GM23248 (cell line): ENCODE measurements at places on chromosomes 16 and 17. TPM values are rescaled to one million over a fixed set of nuclear protein-coding genes. Genes with fewer than 3 reads are reported as not detected.

GRCh38 chr17:64458756-64459155 is 9.8 kb downstream of the MILR1 start:
- no peak for DNase-seq

DNA sequence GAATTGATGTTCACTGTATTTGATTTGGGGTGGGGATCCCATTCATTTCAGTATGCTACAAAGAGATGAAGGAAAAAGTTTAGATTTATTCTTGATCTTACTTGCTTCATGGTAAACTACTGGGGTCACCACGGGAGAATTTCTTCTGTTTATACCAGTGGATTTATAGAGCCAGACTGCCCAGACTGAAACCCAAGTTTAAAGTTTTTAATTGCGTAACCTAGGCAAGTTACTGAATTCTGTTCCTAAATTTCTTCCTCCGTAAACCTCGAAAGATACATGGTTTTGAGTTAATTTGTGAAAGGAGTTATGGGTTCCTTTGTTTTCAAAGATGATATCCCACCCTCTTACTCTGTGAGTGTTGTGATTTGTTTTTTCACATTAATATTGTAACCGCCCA is 26.4 kb downstream of the PIGL start:
- no peak for DNase-seq

DNA sequence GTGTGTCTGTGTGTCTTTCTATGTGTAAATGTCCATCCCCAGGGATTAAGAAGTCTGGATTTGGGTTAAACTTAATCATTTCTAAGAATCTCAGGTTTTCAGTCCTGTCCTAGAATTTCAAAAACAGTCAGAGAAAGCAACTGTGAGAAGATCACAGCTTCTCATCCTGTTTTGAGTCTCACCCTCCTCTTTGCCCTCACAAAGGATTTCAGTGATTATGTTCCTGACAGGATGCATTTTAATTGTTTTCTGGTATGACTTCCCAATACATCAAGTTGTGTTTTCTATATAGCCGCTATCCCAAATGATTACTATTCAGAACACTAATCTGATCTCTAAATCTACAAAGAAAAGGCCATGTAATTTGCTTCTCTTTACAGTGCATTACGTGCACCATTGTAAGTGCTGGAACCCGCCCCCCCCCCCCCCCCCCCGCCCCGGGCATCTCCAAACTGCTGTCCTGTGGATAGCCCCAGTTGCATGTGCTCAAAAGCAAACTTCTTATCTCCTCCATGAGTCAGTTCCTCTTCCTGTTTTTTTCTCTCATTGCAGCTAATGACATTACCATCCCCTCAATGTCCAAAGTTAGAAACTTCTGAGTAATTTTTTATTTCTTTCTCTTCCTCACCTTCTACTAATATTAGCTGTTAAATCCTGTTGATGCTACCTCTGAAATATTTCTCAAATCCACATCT is 73.9 kb downstream of the CDH13 start:
- peak; percentile 64 for DNase-seq

- DNase-seq, result no peak
Observed at GRCh38 chr16:54631782-54632181, 298.9 kb upstream of the IRX5 start.

The CA5A gene
- not detected in 2 replicates for total RNA-seq

DNA sequence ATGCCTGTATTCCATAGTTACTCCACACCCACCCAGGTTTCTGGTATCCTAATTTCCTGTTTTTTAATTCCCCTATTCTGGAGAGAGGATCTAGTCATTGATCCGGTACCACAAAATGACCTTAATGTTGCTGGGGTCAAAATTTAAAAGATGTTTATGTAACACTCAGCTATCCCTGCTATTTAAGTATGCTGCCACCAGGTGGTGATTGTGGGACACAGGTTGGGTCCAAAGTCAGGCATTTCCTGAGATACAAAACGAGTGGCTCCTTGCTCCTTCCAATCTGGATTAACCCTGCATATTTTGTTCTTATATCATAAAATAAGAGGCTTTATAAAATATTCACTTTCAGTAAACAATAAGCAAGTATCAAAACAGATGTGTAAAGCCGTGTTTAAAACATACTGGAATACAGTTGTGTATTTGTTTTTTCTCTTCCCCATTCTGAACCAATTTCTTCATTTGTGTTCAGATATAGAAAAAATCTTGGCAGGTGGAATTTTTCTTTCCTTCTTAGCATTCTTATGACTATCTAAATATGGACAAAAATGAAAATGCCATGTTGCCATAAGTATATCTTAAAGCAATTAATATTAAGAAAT is 16.3 kb downstream of the HS3ST4 start:
- peak; percentile 30 for DNase-seq

GRCh38 chr17:75832652-75833400 is 11.4 kb downstream of the UNC13D start:
- no peak for DNase-seq

GRCh38 chr16:88673716-88674379 is 11.0 kb upstream of the MVD start:
- DNase-seq, result no peak

GRCh38 chr17:55390364-55390977 is 31.2 kb downstream of the MMD start:
- no peak for DNase-seq

DNA sequence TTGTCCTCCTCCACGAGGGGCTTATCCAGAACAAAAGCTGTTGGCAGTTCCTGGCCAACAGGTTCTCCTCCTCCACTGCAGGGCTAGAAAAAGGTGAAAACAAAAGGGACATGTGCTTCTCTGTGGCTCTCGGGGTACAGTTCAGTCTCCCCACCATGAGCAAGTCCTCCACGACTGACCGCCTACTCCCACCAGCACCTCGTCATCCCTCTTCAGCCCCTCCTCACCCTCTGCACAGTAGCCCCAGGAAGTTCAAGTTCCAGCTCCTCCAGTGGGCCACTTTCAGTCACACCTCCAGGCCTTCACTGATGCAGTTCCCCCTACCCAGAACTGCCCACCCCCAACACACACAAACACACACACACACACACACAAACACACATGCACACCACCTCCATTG is 19.4 kb downstream of the KRT9 start:
- no peak for DNase-seq

DNA sequence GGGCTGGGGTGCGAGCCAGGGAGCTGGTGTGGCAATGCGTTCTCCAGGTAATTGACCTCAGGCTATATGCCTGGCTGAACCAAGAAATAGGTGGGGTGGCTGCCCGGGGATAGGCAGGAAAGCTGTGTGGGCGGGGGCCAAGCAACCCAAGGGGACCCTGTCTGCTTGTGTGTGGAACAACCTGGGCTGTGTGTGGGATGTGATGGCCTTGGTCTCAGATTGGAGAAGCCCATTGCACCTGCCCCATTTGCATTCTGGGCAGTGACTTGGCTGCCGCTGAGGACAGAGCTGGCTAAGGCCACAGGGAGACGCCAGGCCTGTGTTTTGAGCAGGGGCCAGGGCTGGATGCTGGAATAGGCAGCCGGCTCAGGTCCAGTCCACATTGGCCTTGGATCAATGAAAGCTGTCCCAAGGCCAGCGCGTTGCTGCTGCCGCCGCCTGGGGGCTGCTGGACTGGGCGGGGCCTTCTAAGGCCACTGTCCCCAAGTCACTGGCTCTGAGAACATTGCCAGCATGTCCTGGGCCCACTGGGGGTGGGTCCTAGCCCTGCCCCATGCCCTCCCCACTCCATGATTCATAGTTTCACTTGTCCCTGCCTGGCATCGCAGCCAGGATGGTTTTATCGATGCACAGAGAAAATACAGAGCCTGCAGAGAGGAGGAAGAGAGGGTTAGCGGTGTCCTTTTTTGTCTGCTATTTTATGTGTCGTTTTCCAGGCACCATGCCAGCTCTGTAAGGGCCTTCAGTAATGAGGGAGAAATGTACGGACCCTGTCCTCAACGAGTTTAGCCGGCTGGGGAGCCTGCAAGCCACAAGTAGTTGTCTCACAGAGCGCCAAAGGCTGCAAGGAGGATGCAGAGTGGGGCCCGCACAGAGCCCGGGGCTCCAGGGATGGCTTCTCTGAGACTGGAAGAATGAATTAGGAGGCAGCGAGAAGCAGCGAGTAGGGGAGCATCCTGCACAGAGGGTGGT is 43.9 kb downstream of the NKD1 start:
- DNase-seq, result no peak

- DNase-seq, result peak; percentile 37
Observed at GRCh38 chr16:4347010-4347409, 4.1 kb downstream of the PAM16 start.

- no peak for DNase-seq
Observed at GRCh38 chr17:45820052-45820780, 24.5 kb upstream of the SPPL2C start.

The ARL17A gene
- 3.8 and 12.1 TPM in 2 replicates for total RNA-seq

DNA sequence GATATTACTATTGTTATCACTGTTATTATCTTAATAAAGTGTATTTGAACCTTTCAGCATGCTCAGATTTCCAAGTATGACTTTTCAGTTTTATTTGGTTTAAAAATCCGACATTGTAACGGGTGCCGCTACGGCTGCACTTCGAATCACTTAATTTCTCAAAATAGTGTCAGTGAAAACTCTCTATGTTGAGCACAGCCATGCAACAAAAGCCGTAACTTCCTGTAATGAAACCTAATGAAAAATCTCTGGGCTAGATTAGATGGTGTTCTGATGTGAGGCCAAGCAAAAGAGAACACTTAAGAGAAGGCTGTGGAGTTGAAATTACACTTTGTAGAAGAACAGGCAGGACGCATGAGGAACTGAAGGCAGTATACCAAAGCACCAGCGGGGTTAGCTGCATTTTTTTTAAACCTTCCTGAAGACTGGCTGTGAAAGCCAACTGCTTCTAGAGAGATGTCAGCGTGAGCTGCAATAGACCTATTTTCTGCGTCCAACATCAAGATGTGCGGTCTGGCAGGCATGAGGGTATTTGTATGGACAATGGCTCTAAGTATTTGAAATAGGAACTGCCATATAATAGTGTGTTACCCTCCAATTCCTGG is 1545.0 kb upstream of the GOT2 start:
- DNase-seq, result no peak

The CD300H gene
- not detected in 2 replicates for total RNA-seq

DNA sequence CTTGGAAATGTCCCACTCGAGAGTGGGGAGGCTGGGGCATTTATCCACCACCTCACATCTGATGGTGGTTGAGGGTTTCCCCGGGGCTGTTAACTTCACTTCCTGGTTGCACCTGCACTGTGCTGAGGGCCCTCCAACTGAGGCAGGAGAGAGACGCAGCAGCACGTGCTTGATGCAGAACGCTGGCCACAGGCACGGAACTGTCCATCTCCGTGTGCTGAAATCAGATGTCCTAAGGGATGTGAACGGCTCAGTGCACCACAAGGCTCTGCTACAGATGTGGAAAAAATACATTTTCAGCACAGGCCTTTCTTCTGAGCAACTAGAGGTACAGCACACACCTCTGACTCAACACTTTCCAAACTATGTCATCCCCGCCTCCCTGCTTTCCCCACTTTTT is 114.8 kb upstream of the C16orf82 start:
- DNase-seq, result peak; percentile 32

GRCh38 chr17:11925262-11926021 is 71.8 kb downstream of the ZNF18 start:
- DNase-seq, result no peak

DNA sequence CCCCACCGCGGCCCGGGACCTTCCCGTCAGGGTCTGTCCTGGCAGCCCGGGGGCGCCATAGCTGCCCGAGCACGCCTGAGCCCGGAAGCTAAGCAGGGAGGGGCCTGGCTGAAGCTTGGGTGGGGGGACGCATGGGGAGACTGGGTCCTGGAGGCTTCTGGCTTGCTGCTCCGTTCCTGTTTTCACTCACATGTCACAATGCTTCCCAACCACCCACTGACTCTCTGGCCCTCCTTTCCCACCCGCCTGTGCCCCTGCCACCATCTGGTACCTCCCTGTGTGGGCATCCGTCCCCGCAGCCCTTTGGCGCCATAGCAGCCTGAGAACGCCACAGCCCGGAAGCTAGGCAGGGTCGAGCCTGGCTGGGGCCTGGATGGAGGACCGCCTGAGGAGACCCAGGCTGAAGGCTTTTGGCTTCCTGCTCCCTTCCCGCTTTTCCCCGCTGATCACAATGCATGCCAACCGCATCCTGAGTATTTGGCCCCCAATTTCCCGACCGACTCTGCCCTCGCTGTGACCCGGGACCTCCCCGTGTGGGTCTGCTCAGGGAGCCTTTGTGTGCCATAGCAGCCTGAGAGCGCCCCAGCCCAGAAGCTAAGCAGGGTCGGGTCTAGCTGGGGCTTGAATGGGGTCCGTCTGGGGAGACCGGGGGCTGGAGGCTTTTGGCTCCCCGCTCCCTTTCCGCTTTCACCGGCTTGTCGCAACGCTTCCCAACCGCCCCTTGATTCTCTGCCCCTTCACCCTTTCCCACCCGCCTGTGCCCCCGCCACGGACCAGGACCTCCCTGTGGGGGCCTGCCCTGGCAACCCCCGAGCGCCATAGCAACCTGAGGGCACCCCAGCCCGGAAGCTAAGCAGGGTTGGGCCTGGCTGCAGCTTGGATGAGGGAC is 2290.1 kb downstream of the TP53TG3F start:
- no peak for DNase-seq

GRCh38 chr17:1914661-1915083 is 84.9 kb downstream of the RPA1 start:
- no peak for DNase-seq

GRCh38 chr16:27441998-27442397 is 40.0 kb downstream of the IL21R start:
- no peak for DNase-seq

GRCh38 chr17:82767041-82767754 is 15.3 kb downstream of the TBCD start:
- peak; percentile 67 for DNase-seq

The SLC38A8 gene
- total RNA-seq, result not detected in 2 replicates

DNA sequence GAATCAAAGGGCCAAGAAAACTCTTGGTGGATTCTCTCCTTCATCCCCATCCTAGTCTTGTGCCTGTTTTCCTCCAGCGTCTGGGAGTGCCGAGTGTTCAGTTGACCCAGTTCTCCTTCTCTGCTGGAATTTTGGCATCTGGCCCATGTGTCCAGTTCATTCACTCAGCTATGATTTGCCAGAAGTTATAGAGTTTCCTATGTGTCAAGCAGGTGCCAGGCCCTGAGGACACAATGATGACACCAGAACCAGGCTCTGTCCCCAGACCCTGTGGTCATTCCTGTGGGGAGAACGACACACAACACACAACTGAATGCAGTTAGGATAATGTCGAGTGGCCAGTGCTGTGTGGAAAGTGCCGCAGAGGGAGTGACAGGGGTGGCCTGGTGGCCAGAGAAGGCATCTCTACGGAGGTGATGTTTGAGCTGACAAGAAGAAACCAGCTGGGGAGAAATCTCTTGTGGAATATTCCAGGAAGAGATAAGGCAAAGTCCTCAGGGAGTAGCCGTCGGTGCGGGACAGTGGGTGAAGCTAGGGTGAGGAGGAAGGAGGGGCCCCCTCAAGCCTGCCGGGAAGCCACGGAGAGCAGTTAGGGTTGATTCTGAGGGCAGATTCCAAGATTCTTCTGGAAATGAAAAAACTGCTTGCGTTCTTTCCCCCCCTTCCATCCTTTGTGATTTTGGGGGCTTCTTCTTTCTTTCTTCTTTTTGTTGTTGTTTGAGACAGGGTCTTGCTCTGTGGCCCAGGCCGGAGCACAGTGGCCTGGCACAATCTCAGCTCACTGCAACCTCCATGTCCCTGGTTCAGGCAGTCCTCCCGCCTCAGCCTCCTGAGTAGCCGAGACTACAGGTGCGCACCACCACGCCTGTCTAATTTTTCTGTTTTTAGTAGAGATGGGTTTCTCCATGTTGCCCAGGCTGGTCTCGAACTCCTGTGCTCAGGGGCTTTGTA is 35.8 kb upstream of the IL34 start:
- DNase-seq, result no peak

- DNase-seq, result peak; percentile 44
Observed at GRCh38 chr17:81074875-81075274, 39.9 kb downstream of the BAIAP2 start.
